ENCODE measurements at places on chromosomes 12 and 14.

GRCh38 chr12:14775636-14775980 lies 27.7 kb downstream of the WBP11 start:
- DNase-seq, result no peak

DNA sequence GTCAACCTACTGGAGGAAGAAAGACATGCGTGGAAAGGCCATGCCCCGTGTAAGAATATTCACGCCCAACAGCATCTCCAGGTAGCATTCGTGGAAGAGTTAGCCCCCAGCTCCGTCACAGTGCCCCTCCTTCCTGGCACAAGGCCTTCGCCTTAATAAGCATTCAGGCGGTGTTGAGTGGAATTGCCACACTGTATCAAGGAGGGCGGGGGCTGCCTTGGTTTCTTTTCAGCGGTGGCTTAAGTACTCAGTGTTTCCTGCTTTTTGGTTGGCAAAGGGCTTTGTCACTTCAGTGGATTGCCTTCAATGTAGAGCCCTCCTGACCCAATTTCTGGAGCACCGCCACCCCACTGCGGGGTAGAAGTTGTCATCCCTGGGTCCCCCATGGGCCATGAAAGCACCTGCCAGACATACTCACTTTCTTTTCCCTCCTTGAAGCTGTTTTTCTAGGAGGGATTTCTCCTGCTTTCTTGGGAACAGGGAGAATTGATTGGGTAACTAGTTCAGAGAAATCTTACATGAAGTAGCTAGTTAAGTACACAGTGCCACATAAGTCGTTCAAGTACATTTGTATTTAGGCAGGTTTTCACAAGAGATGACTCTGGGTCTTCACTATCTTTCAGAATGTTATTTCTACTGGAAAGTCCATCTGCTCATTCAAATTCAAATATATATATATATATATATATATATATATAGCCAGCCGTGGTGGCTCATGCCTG lies 65.5 kb upstream of the STON2 start:
- no peak for DNase-seq

DNA sequence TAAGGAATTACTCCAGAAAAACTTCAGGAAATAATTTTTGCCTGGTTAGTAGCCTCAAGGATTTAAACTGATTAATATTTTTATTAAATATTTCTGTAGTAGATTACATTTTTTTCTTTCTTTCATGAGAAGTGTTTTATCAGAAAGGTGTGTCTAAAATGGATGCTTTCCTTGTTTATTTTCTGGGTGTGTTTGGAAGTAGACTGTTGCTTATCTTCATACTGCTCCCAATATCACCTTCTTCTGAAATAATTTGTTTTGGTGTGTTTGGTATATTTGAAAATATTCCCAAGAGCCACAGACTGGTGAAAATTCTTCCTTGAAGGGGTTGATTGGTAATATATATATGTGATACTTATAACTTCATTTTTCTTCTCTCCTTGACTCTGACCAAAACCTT lies 10.1 kb upstream of the REP15 start:
- DNase-seq, result no peak

GRCh38 chr12:88925454-88925853 lies 345.2 kb upstream of the KITLG start:
- no peak for DNase-seq

GRCh38 chr12:121620333-121620891 lies 5.9 kb upstream of the ORAI1 start:
- no peak for DNase-seq

DNA sequence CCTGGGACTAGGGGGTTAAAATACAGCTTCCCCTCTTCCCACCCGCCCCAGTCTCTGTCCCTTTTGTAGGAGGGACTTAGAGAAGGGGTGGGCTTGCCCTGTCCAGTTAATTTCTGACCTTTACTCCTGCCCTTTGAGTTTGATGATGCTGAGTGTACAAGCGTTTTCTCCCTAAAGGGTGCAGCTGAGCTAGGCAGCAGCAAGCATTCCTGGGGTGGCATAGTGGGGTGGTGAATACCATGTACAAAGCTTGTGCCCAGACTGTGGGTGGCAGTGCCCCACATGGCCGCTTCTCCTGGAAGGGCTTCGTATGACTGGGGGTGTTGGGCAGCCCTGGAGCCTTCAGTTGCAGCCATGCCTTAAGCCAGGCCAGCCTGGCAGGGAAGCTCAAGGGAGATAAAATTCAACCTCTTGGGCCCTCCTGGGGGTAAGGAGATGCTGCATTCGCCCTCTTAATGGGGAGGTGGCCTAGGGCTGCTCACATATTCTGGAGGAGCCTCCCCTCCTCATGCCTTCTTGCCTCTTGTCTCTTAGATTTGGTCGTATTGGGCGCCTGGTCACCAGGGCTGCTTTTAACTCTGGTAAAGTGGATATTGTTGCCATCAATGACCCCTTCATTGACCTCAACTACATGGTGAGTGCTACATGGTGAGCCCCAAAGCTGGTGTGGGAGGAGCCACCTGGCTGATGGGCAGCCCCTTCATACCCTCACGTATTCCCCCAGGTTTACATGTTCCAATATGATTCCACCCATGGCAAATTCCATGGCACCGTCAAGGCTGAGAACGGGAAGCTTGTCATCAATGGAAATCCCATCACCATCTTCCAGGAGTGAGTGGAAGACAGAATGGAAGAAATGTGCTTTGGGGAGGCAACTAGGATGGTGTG lies 1.9 kb downstream of the GAPDH start:
- DNase-seq, result no peak

DNA sequence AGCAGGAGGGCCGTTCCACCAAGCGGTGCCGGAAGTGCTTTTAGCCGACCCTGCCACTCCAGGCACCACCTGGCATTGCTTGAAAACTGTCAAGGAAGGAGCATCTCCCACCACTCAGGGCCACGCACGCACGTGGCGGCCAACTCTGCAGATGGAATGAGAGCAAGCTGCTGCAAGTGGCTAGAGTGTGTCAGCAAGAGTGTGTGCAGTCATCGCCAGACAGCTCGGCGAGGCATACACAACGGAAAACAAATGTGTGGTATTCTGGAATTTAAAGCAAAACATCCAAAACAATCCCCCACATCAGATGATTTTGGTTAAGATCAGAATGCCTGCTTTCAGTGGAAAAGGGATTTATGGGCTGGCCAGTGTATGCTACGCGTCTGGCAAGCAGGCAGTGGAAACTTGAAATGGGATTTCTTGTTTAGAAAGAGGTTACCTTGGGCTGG lies 11.2 kb downstream of the CD9 start:
- DNase-seq, result no peak

DNA sequence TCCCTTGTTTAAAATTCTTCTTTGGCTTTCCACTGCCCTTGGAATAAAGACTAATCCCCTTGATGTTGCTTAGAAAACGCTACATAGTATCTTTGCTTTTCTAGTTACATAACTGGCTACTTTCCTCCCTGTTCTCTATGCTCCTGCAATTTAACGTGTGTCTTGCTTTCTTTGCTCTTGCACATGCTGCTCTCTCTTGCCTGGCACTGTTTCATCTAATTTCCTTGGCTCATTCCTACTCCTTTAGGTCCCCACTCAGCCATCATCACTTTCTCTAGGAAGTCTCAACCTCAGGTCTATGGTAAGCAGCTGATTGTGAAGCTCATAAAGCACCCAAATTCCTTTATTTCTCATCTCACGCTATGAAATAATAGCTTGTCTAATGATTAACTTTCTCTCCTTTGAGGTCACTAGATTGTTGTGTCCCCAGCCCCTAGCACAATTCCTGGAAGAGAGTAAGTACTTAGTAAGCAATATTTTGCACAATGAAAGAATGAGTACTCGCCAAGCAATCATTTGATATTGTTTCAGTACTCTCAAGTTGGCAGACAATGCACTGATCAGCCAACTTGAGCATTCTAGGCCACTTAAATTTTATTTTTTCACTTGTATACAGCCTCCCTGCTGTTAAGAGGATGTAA lies 3.3 kb downstream of the ALDH6A1 start:
- no peak for DNase-seq

GRCh38 chr12:104478396-104479122 lies 21.8 kb downstream of the CHST11 start:
- no peak for DNase-seq
